ENCODE measurements at places on chromosomes 6 and 20.

GRCh38 chr6:129967427-129967826, 51.0 kb upstream of the L3MBTL3 start:
- DNase-seq, result no peak

DNA sequence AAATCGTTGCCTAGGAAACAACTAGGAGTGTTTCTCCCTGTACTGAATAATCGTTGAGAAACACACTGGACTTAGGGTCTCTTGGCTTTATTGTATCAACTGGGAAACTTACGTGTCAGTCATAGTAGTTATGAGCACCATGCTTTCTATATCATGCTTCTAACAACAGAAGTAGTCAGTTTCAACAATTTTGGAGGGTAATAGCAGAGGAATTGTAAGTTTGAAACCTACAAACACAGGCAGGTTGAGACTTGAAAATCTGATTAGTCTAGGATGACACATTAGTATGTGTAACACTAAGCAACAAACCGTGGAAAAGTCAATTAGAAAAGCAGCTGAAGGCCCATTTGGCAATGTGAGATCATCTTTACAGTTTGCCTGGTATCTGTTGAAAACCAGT, 43.9 kb upstream of the FABP7 start:
- no peak for DNase-seq

DNA sequence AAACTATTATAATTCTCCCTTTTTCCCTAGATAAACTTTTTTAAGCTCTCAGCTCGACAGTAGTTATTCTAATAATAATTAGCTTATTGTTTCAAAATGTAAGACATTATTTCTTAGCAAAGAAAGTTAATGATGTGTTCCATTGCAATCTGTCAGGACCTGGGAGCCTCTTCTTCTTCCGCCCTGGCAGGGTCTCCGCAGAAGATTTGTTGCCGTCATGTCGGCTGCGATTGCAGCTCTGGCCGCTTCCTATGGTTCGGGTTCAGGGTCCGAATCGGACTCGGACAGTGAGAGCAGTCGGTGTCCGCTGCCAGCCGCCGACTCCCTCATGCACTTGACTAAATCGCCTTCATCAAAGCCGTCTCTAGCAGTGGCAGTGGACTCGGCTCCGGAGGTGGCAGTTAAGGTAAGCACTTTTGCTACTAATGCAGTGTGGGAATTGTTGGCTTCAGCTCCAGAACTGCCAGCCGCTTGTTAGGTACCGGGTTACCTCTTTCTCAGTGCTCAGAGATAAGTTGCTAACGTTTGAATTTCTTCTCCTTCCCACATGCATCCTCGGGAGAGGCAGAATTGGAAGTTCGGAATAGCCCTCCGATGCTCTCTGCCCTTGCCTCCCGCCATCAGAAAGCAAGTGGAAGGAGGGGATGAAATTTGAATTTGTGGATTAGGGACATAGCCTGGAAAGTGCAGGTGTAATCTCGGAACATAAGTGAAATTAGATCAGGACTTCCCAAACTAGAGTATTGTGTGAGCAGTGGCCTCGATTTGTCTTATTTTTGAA, at the start of gene CDC40:
TSS of gene CDC40 (plus strand) at position 200 of the 781 bp plus-strand sequence. CDS start at position 218, 18 bp downstream.
- no peak for DNase-seq

DNA sequence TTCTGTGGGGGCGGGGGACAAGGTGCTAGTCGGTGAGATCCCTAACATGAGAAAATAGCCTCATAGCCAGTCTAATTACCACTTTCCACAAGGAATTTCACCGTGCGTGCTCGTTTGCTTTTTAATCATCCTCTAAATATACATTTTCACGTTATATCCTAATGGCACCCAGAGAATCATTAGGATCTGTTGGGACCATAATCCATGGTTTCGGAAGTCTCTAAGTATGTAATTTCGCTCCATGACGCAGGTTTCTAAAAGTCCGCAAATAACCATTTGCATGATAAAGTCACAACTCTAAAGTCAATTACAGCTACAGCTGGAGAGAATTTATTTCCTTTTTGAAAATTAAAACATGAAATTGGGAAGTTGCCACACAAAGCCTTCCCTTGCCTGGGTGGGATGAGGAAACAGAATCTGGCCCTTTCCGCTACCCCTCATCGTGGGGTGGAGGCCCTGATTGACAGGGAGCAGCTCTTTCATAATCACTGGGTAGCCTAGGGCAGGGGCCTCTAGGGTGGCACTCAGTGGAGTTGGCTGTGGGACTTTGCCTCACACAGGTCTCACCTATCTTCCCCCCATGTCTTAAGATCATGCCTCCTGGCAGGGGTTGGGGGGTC, 81.9 kb downstream of the LRFN2 start:
- DNase-seq, result no peak

GRCh38 chr20:50368813-50369224, 141.4 kb upstream of the PTPN1 start:
- DNase-seq, result no peak

GRCh38 chr6:105968603-105969333, 117.4 kb upstream of the PRDM1 start:
- DNase-seq, result no peak

DNA sequence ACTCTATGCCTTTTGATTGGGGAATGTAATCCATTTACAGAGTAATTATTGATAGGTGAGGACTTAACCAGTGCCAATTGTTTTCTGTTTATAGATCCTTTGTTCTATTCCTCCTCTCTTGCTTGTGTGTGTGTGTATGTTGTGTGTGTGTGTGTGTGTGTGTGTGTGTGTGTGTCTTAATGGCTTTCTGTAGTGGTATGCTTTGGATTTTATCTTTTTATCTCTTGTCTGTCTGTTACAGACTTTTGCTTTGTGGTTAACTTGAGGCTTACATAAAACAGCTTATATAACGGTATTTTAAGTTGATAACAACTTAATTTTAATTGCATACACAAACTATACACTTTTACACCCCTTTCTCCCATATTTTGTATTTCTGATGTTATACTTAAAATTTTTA, 54.7 kb downstream of the CDC5L start:
- no peak for DNase-seq

DNA sequence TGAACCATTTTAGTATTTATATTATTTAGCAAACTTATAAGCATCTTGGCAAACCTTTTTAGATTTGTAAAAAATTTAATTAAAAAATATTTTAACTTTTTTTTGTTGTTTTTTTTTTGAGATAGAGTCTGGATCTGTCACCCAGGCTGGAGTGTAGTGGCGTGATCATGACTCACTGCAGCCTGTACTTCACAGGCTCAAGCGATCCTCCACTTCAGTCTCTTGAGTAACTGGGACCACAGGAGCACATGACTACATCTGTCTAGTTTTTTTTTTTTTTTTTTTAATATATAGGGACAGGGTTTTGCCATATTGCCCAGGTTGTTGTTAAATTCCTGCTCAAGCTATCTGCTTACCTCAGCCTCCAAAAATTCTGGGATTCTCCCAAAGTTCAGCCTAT, 161.1 kb downstream of the EYS start:
- DNase-seq, result no peak

- DNase-seq, result no peak
These were observed 86.4 kb downstream of the CEBPB start for GRCh38 chr20:50277064-50277415.

DNA sequence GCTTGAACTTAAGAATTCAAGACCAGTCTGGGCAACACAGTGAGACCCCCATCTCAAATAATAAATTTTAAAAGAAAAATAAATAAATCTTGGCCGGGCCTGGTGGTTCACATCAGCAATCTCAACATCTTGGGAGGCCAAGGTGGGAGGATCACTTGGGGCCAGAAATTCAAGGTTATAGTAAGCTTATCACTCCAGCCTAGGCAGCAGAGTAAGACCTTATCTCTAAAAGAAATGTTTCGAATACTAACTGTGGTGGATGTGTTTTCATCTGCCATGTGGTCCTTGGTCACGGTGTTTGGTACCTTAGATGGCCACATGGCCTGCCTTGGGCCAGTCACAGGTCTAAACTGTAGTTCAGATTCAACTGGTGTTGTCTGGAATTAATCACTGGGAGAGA, 5.8 kb downstream of the UBE2C start:
- DNase-seq, result no peak

- no peak for DNase-seq
These were observed 123.3 kb downstream of the TBC1D32 start for GRCh38 chr6:121210943-121211342.

DNA sequence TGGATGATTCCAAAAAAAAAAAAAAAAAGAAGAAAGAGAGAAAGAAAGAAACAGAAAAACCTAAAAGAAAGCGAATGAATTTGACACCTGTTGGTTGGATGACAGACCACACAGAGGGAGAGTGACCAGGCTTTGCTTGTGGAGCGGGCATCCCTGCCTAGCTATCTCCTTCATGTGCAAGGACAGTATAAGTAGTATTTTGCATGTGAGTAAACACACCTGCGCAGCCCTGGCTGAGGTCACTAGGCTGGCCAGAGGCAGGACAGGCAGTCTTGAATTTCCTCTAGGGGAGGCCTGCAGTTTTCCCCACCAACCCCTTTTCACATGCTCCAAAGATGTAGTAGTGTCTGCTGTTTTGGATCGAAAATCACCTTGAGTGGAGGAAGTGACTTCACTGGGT, 126.4 kb downstream of the CCDC170 start:
- DNase-seq, result no peak

DNA sequence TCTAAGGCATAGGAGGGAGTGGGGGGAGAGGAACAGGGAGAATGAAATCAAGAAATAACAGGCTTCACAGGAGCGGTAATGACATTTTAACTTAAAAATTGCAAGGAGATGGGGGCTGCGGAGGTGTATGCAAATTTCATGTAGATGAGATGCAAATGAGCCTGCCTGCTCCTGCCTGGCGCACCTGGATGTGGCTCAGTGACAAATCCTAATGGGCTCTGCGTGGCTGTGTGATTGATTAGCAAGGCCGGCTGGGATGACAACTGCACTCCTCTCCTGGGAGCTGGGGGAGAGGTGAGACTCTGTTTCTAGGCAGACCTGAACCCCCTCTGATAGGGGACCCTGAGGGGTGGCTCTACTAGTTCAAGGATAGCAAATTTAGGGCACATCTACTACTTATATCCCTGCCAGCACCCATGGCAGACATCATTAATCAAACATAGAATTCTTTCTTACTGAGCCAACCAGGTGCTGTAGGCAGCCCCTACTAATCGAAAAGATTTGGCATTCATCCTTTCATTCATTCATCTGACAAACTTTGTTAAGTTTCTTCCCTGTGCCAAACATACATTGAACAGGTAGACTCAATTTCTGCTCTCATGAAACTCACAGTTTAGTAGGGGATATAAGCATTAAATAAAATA, 38.4 kb upstream of the TGM2 start:
- no peak for DNase-seq

DNA sequence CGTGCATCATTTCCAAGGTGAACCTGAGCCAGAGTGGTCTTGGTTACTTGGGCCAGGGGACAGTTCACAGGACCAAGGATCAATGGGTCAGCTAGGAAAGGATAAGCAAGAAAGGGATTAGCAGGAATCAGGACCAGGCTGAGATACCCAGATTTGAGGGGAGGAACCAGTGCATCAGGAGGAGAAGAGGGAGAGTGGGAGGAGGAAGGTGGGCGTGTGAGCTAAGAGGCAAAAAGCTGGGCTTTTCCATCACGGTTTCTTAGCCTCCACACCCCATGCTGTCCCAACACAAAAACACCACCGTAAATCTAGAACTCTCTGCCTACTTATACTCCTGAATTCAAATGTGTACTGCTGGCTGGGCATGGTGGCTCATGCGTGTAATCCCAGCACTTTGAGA, 27.5 kb downstream of the EYA4 start:
- DNase-seq, result no peak

- peak; percentile 69 for DNase-seq
These were observed 60.2 kb upstream of the RALY start for GRCh38 chr20:33933469-33933909.

GRCh38 chr6:13289789-13290318, 38.5 kb downstream of the TBC1D7 start:
- no peak for DNase-seq

GRCh38 chr20:62047666-62048345, 17.9 kb downstream of the TAF4 start:
- no peak for DNase-seq

Data from eye (tissue), 1 donor.